ENCODE measurements at places on chromosomes 4 and X. TPM values are rescaled to one million over a fixed set of nuclear protein-coding genes. Genes with fewer than 3 reads are reported as not detected.

GSTCD gene
- 4.7 TPM for total RNA-seq

SOD3 gene
- total RNA-seq, result not detected

XAGE2 gene
- not detected for total RNA-seq

DNA sequence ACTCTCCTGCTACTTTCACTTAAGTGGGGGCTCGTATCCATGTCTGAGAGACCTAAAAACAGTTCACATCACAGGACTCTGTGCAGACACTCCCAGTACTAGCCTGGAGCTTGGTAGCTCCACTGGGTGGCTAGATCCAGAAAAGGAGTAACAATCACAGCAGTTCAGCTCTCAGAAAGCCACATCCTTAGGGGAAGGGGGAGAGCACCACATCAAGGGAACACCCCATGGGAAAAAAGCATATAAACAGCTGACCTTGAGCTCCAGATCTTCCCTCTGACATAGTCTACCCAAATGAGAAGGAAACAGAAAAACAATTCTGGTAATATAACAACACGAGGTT is 175.8 kb downstream of the FAM13A start:
- DNase-seq, result no peak

Measured in CD4-positive, alpha-beta memory T cell (primary cell).